ENCODE measurements at places on chromosomes 13 and 19.

DNA sequence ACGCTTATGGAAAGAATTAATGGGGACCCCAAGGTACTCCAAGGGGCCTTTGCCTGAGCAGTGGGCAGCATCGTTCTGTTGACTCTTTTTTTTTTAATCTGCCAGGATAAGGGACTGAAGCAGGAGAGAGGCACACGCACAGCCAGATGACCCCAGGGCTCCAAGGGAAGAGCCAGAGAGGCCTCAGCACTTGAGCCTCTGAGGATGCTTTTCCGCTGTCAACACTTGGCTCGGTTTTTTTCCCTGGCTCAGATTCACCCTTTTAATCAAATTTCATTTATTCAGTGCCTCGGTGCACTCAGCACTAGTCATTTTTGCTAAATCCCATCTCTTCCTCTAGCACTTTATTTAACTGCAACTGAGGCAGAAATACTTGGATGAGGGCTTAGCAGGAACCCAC, 226.3 kb downstream of the FGF9 start:
- DNase-seq: no peak

DNA sequence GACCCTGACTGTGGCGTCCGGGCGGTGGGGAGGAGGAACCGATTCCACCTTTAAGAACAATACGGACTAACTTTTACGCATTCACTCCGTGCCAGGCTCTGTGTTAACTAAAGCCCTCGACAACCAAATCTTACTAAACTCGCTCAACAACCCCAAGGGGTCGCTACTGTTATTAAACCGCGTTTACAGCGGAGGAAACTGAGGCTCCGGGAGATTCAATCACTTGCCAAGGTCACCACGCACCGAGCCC, 1.2 kb downstream of the SAMD1 start:
- DNase-seq: no peak

DNA sequence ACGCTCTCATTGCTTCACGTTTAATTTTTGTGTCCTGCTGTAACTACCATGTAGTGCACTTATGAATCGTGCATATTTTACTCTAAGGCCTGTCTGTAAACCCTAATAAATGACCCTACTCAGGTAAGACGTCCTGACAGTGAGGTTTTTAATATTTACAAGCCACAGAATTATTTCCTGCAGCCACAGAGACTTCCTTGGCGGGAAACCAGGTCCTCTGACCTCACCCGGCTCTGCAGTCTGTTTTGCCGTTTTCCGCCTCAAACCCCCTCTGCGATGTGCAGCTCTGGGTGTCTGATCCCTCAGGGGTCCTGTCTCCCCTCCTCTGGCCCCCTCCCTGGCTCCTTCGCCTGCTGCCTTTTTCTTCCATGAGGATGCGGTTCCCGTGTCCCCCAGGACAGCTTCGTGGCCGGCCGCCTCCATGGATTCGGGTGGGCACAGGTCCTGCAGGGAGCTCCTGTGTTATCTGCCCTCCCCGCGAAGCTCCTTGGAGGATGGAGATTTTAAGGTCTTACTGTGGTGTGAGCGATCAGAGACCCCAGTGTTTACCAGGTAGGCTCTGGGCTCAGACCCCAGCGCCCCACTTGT, 66.3 kb downstream of the MCF2L start:
- DNase-seq: no peak

DNA sequence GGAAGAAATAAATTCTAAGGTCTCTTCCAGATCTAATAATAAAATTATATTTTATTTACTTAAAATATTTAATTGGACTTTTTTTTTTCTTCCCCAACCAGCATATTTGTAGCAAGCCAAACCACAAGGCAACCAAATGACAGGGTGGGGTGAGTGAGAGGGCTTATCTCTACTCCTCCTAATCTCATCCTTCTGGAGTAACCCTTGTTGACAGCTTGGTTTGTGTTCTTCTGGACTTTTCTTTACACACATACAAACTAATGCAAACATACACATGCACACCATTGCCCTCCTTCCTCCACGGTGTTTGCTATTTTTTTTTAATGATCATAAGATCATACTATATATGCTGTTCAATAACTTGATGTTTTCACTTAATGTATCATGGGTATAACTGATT, 383.1 kb downstream of the DLEU7 start:
- DNase-seq: no peak

GRCh38 chr13:101799196-101799595, 346.7 kb downstream of the ITGBL1 start:
- DNase-seq: no peak

DNA sequence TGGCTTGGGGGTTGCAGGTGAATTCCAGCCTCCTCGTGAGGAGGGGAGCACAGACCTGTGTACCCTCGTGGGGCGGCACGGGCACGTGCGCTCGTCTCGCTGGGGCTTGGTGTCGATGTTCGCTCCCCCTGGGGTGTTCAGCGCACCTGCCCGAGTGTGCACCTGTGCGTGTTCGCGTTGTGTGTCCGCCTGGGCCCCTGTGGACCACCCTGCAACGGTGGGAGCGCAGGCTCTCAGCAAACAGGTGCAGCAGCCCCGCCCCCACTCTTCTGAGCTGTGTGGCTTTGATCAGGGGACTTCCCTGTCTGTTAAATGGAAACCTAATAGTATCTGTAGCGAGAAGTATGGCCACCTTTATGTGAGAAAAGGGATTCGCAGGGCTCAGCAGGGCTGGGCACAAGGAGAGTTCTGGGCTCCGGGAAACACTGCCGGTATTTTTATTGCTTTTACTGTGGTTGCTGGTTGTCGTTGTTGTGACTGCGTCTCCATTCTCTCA, 549 bp downstream of the SMIM17 start:
- no peak for DNase-seq

- no peak for DNase-seq
Observed at GRCh38 chr19:39254531-39255345, 6.1 kb upstream of the IFNL4 start.

GRCh38 chr19:50314724-50315708, 14.2 kb downstream of the KCNC3 start:
- no peak for DNase-seq

GRCh38 chr13:68440874-68441273, 1210.7 kb upstream of the PCDH9 start:
- DNase-seq: no peak

DNA sequence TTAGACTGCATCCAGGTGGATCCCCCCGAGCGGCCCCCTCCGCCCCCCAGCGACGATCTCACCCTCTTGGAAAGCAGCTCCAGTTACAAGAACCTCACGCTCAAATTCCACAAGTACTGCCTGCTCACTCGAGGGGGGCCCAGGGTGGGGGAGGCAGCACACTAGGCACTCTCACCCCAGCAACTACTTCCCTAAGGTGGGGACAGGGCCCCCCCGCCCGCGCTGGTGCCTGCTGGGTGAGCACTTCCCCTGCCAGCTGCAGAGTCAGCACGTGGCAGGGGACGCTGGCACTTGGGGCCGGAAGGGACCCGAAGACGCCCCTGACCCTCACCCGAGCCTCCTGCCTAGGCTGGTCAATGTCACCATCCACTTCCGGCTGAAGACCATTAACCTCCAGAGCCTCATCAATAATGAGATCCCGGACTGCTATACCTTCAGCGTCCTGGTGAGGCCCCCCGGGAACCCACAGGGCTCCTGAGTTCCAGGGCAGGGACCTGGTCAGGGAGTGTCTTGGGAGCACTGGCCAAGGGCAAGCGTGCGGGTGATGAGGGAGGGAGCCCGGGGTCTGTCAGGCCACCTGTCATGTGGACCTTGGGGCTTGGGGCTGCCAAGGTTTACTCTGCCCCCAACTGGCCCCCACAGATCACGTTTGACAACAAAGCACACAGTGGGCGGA, 5.2 kb downstream of the MCOLN1 start:
- no peak for DNase-seq

GRCh38 chr19:30225676-30226463, 146.3 kb upstream of the ZNF536 start:
- no peak for DNase-seq

GRCh38 chr13:98368019-98368418, 190.9 kb upstream of the RNF113B start:
- DNase-seq: no peak

GRCh38 chr13:96089749-96090239, at the start of gene HS6ST3:
Gene HS6ST3 (plus strand): TSS chr13:96090107.
- no peak for DNase-seq

Measured in CD4-positive, alpha-beta T cell treated with Interleukin-17A for 4 hours (primary cell).